ENCODE measurements at places on chromosomes 2 and 18. TPM values are rescaled to one million over a fixed set of nuclear protein-coding genes. Genes with fewer than 3 reads are reported as not detected.

KYNU gene
- 4.6 TPM for total RNA-seq

GRCh38 chr2:29053223-29053622, 21.1 kb downstream of the PCARE start:
- no peak for DNase-seq

WDR43 gene
- 399 TPM for total RNA-seq

HK2 gene
- total RNA-seq, result 104 TPM

GRCh38 chr2:49189512-49190225, 35.4 kb upstream of the FSHR start:
- no peak for DNase-seq
